ENCODE measurements at places on chromosomes 3 and 15.

DNA sequence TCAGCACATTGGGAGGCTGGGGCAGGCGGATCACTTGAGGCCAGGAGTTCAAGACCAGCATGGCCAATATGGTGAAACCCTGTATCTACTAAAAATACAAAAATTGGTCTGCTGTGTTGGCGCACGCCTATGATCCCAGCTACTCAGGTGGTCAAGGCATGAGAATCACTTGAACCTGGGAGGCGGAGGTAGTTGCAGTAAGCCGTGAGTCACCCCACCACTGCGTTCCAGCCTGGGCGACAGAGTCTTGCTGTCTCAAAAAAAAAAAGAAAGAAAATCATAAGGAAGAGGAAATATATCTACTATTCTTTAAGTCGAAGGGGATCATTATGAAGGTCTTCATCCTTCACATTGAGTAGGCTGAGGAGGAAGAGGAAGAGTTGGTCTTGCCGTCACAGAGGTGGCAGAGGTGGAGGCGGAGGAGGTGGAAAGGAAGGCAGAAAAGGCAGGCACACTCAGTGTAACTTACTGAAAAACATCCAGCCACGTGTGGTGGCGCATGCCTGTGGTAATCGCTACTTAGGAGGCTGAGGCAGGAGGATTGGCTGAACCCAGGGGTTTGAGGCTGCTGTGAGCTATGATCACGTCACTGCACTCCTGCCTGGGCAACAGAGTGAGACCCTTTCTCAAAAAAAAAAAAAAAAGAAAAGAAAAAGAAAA, 14.2 kb downstream of the CSK start:
- no peak for DNase-seq

DNA sequence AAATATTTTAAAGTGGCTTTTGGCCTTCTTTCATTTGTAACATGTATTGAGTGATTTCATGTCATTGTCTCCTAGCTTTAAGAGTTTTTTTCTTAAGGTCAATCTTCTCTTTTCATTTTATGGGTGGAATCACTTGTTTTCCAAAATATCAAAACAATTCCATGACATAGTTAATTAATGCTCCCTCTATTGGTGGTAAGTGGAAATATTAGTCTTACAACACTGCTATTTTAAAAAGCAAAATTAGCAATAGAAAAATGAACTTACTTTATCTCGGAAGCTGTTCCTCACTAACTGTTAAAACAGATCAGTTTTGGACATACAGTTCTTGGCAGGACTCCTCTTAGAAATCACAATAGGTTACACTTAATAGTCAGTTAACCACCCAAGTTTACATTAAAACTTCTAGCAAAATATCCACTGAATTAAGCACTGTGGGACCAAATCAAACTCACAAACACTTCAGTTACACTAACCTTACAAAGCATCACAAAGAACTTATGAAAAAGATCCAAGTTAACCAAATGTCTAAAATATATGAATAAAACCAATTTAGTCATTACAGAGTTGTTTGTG, 42.4 kb downstream of the TIGIT start:
- no peak for DNase-seq

DNA sequence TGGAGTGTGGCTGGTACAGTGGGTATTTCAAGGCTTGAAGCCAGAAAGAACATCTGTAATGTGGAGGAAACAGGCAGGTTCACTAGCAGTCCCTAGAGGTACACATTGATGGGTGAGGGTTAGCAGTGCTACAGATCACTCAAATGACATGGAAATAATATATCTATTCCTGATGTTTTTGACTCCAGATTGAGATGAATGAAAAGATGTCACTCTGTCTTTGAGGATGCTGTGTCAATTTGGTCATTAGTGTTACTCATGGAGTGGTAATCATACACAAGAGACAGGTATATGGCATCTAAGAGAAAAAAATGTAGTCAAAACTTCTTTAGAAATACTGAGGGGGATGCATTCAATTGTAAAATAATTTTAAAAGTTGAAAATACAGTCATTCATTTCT, 135.1 kb downstream of the ZIC1 start:
- DNase-seq: no peak

DNA sequence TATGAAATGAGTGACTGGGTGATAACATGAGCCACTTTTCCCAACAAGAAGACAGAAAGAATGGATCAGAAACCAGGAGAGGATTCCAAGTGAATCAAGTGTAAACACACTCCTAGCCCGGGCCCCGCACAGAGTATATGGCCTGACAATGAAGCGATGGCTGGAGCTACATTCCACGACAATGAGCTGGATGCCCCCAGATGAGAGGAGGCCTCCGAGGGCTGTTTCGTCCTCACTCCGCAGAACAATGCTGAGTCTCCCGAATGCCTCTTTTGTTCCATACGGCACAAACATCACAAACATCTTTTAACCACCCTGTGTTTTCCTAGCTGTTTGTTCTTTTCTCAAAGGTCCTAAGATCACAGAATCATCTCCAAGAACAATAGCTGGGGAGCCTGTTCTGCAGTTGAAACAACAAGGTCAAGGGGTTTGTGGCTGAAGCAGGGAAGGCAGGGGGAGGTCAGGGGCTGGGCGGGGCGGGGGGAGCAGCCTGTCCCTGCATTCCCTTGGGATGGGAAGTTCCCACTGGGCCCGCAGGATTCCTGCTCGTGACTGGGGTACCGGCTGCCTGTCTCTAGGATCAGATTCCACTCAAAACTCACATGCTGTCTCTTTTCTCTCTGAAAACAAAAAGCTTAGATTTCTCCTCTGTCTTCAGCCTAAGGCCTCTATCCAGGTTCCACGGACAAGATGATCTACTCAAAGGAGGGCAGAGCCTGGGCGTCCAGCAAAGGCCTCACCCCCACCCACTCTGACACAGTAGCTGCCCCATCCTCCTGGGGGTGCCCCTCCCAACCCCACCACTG, 151.3 kb downstream of the XXYLT1 start:
- no peak for DNase-seq

DNA sequence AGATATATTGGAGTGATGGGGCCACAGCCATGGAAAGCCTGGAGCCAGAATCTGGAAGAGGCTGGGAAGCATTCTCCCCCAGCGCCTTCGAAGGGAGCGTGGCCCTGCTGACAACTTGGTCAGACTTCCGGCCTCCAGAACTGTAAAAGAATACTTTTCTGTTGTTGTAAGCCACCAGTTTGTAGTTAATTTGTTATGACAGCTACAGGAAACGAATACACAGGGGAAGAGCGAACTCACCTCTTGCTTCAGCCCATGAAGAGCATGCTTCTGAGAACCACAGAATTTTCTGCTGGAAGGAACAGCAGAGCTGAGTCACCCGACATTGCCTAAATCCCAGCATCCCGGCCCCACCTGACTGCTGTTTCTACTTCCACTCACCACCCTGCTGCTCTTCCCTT, 501.7 kb downstream of the SHQ1 start:
- DNase-seq: no peak

DNA sequence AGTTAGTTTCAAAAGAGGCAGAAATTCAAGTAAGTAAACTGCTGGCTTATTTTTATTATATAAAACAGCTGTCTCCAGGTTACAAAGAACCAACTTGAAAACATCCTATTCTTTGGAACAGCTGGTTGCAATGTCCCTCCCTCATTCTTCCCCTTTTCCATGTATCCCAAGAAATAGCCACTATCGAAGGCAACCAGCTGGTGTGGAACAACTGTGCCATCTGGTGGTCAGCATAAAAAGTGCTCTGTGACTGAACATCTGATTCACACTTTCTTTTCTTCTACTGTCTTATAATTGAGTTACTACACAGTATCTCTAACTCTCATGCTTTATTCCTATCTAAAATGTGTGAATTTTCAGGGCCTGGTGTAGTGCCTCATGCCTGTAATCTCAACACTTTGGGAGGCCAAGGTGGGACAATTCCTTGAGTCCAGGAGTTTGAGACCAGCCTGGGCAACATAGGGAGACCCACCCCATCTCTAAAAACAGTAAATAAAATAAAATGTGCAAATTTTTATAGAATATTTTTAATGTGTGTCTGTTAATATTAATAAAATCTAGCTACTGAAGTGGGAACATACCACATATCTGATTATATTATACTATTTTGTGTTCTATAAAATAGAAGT, 9.6 kb downstream of the OSBPL11 start:
- DNase-seq: no peak

GRCh38 chr15:64969401-64969800, 20.3 kb downstream of the SPG21 start:
- no peak for DNase-seq

- no peak for DNase-seq
Observed at GRCh38 chr15:29805043-29805707, 17.1 kb downstream of the TJP1 start.

GRCh38 chr15:73598530-73599160, 34.5 kb downstream of the NPTN start:
- no peak for DNase-seq

GRCh38 chr15:40269604-40270003, 13.3 kb downstream of the ANKRD63 start:
- no peak for DNase-seq

DNA sequence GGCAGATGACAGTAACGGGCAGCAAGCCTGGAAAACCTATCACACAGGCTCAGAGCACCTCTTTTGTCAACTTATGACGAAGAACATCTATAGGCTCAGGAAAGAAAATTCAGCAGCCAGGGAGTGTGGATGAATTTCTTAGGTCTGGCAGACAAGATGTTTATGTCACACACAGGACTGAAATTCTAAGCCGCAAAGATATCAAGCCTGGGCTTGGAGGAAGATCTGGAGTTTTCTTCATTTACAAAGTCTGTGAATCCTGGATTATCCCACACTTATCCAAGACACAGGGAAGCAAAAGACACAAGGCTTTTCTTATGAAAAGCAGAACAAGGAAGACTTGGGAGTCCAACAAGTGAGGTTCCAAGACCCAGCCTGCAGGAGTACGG, 23.4 kb upstream of the CHCHD6 start:
- no peak for DNase-seq

DNA sequence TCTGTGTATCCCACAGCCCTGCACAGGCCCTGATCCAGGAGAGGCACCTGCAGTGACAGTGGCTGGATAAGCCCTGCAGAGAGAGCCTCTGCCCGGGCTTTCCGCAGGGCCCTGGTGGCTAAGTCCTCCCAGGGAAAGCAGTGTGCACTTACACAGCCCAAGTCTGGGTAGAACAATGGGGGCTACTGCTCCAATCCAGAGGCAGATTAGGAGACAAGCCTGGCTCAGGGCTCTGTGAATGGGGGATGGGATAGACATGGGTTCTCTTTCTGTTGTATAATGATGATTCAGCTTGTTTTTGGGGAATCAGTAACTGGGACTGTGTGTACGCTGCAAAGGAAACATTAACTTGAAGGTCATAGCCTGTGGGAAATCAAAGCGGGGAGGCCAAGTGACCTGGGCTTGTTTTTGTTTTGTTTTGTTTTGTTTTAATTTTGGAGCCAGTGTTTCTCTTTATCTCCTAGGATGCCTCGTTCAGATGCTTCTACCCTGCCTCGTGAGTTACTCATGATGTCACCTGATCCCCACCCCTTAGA, 4.1 kb upstream of the ALDH1L1 start:
- DNase-seq: no peak

GRCh38 chr3:155753038-155753639, 8.3 kb upstream of the PLCH1 start:
- no peak for DNase-seq

- DNase-seq: no peak
Observed at GRCh38 chr3:178342111-178342510, 194.1 kb upstream of the KCNMB2 start.

GRCh38 chr15:101183226-101183930, 68.5 kb downstream of the CHSY1 start:
- no peak for DNase-seq

GRCh38 chr3:169354774-169355501, 308.6 kb downstream of the MECOM start:
- no peak for DNase-seq

DNA sequence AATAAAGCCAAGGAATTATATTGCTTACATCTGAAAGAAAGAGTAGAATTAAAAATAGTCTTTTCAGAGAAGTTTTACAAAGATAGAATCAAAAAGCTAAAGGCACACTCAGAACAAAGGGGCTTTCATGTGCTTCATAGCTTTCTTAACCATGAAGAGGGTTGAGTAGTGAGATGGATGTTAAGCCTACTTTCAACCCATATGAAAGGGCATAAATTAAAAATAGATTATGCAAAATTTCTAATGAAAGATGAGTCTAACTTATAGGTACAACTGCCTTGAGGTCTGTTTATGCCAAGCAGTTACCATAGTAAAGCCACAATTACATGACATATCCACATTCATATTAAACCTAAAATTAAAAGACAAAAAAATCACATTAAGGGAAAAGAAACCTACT, 223.3 kb upstream of the ARHGEF26 start:
- no peak for DNase-seq

- no peak for DNase-seq
Observed at GRCh38 chr3:127042634-127043033, 59.7 kb downstream of the PLXNA1 start.

GRCh38 chr15:48579945-48580671, 65.4 kb downstream of the FBN1 start:
- no peak for DNase-seq

- no peak for DNase-seq
Observed at GRCh38 chr3:168091941-168092340, 3.8 kb downstream of the GOLIM4 start.

DNA sequence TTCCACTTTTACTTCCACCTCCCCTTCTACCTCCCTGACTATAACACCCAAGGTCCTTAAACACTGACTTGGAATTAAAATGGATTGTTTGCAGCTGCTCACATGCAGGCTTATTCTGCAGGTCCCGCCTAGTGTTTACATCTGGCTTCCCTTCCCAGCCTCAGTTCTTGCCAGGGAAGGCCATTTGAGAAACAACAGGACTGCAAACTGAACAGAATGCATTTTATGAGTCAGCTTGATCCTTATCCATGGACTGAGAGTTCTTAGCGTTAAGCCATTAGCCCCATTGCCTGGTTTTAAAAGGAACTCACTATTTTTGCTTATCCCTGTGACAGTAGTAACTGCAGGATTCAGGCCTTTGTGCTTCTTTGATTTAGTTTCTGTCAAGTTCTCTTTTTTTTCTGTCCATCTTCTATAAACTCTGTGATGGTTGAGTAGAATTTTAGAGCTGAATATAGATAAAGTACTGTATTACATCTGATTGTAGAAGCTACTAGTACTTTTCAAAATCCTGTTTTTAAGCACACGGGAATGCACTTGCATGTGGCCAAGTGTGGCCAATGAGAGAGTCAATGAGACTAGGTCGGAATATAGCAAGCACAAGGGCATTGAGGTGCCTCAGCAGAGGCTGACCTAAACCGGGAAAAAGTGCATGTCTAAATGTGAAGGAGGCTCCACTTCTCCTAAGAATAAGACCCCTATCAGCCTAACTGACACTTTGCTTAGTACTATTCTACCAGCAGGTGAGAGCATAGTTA, 106.4 kb downstream of the TUSC7 start:
- DNase-seq: no peak
